ENCODE measurements at places on chromosomes 1 and 21.

DNA sequence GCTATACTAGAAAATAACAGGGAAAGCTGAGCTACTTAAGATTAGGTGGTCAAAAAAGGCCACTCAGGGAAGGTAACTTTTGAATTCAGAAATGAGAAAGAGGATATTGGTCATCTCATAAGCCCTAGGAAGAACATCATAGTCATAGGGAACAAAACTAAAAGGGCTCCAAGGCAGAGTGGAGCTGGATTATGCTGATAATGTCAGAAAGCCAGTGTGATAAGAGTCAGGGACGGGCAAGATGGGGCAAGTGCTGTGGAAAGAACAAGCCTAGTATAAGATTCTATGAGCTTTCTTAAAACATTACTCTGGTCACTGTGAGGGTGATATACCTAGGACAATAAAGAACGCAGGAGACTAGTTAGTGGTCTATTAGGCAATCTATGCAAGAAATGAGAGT is 106.6 kb downstream of the DUSP10 start:
- no peak for DNase-seq

DNA sequence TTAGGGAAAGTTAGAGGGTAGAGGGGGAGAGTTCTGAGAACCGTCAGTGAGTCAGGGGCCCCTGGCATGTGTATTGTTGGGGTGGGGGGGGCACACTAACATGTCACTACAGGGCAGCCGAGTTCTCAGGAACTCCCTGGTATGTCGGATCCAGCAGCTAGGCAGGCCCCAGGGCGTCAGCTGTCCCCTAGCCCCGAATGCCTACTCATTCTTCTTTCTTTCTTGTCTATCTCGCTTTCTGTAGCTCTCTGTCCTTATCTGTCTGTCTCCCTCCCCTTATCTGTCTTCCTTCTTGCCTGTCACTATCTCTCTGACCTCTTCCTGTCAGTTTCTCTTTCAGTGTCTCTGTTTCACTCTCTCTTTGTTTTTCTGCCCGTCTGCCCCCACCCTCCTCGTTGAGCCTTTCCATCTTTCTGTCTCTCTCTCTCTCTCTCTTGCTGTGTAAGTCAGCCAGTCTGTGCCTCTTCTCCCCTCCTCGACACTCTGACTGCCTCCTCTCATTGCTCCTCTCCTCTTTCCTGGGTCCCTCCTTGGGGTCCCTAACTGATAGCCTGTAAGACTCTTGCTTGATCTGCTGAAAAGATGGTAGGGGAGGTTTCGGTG is 2.4 kb downstream of the NTRK1 start:
- DNase-seq, result no peak

- no peak for DNase-seq
Measured at GRCh38 chr1:204928671-204929486, 58.2 kb downstream of the NFASC start.

- no peak for DNase-seq
Measured at GRCh38 chr1:181655756-181656155, 172.4 kb downstream of the CACNA1E start.

GRCh38 chr1:97094247-97094972 is 372.8 kb downstream of the PTBP2 start:
- no peak for DNase-seq

DNA sequence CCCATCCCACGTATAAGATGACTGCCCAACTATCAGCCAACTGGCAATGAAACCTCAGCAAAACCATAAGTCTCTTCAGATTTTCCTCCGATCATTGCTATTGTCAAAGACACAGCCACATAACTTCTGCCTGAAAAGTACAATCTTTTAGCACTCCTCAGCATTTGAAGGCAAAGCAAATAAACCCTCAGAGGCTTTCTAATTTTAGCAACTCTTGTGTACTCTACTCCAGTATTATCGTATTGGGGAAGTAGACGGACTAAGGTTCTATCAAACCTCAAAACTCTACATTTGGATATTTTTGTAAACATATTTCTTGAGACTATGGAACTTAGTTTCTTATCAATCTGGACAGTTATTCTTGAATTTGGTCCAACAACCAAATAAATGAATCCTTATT is 1206.2 kb upstream of the NCAM2 start:
- no peak for DNase-seq

GRCh38 chr1:110211496-110212168 is 1.5 kb downstream of the KCNC4 start:
- no peak for DNase-seq

DNA sequence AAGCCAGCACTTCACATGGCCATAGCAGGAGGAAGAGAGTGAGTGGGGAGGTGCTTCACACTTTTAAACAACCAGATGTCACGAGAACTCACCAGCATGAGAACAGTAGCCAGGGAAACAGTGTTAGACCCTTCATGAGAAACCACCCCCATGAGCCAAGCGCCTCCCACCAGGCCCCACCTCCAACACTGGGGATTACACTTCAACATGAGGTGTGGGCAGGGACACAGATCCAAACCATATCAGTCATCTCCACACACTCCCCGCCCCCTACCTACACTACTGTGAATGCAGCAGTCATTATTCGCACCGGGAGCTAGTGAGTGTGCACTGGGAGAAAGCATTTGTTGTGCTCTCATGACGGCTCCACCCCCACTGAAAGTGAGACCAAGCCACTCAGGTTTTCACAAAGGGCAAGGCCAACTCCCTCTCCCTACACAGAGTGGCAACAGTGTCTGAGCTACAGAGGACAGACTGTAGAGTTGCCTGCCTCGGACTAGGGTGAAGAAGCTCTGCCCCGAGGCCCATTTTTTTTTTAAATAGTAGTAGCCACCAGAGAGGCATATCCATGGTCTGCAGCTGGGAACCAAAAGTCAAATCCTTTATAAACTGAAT is 125.6 kb downstream of the BARHL2 start:
- DNase-seq, result no peak
